CD4-positive, alpha-beta T cell treated with Interleukin-4 for 4 hours (primary cell): ENCODE measurements at places on chromosomes 3 and 15.
A peak's percentile ranks its signal among the peaks of the same experiment; 100 is the strongest.

- no peak for DNase-seq
Measured at GRCh38 chr3:131303848-131304247, 77.7 kb upstream of the NUDT16 start.

- no peak for DNase-seq
Measured at GRCh38 chr3:112394003-112394640, 61.2 kb downstream of the CD200 start.

GRCh38 chr3:48069339-48069738 lies 53.1 kb upstream of the MAP4 start:
- DNase-seq = no peak

DNA sequence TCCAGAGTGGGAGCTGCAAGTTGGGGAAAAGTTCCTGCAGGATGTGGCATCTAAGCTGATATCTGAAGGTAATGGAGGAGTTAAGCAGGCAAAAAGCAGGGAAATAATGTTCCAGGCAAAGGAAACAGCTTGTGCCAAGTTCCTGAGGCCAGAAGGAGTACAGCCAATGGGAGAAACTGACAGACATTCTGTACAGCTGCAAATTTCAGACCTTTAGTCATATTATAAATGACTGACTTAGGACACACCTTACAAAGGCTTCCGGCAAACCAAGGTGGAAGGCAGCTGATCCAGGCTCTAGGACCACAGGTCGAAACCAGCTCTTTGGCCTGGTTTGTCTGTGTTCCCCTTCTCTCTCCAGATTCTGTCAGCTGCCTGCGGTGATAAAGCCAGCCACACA lies 9.3 kb downstream of the WWTR1 start:
- no peak for DNase-seq

DNA sequence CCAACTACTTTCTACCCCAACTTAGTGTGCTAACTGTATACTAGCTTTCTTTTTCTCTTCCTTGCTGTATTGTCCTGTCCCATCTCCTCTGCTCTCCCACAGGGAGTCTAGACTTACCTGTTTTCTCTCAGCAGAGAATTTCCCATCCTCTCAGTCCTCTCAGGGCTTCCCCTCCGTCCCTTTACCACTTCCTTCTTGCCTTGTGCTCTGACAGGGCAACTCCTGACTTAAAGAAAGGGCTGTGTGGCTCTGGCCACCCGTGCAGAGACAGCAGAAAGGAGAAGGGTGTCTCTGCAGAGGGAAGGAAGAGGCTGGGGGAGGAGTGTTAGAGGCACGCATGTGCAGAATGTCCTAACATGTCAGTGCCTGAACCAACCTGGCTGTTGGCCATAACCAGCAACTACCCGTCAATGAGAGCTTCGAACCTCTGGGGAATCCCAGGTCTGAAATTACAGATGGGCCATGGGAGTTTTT lies at the start of gene GCSAM:
Gene GCSAM (minus strand): TSS at position 274 of the 474 bp plus-strand sequence. CDS start 128 bp downstream, at position 146.
- DNase-seq = peak; percentile 90

GRCh38 chr3:34235096-34235495 lies 436.7 kb downstream of the PDCD6IP start:
- DNase-seq = no peak

- peak; percentile 57 for DNase-seq
Measured at GRCh38 chr15:39774688-39775267, 7.9 kb downstream of the FSIP1 start.

DNA sequence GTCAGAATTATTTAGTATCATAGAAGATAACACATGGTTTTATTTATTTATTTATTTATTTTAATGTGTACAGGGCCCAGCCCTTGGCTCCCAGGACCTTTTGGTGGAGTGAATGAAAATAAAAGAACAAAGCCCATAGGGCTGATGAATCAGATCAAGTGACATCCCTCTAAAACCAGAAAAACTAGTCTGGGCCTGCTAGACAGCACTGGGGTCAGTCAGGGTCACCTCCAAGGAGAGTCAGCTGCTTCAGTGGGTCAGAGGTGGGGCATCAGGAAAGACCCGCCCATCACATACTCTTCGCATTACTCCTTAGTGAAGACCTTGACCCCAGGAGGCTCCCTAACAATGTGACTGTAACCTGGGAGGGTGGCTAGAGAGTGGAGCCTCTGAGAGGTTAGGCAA lies 12.8 kb downstream of the PPCDC start:
- DNase-seq = no peak

- no peak for DNase-seq
Measured at GRCh38 chr3:76293856-76294255, 508.5 kb upstream of the ZNF717 start.

DNA sequence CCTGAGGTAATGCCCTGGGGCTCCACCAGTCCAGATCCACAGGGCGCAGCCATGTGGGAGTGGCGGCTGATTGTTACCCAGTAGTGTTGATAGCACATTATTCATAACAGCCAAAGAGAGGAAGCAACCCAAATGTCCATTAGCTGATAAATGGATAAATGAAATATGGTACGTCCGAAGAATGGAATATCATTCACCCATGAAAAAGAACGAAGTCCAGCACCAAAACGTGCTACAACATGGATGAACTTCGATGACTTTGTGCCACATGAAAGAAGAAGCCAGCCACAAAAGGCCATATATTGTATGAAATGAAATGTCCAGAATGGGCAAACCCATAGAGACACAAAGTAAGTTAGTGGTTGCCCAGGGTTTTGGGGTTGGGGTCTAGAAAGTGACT lies 6.4 kb downstream of the SMAD6 start:
- no peak for DNase-seq

DNA sequence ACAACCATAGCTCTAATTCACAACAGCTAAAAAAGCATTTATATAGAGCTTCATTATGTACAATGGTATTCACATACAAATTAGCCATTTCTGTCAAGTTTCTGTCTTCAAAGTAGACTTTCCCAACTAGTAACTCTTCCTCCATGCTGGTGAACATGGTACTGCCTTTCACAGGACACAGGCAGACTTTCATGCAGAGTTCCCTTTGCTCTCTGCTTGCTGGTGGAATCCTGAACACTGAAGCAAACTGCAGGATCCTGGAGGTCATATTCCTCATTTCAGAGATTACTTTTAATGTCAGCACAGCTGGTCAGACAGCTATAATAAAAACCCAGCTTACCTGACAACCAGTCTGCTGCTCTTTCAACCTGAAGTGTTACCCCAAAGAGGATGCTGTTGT lies 53.6 kb downstream of the TASOR start:
- DNase-seq = no peak

DNA sequence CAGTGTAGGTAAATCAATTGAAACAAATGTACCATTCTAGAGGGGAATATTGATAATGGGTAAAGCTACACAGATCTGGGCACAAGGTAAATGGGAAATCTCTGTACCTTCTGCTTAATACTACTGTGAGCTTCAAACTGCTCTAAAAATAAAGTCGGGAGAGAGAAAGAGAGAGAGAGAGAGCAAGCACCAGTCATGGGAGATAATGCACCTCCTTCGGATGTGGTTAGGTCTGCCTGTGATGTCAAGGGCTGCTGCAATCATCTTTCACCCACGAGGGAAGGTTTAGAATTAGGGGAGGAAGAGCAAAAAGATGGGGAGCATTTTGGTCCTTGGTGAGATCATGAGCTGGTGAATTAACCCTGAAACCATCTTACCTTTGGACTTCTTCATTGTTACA lies 219.1 kb downstream of the ZNF385D start:
- DNase-seq = no peak

- no peak for DNase-seq
Measured at GRCh38 chr3:70829092-70829491, 516.7 kb upstream of the MDFIC2 start.

- DNase-seq = no peak
Measured at GRCh38 chr15:33516563-33516962, 205.8 kb downstream of the RYR3 start.

DNA sequence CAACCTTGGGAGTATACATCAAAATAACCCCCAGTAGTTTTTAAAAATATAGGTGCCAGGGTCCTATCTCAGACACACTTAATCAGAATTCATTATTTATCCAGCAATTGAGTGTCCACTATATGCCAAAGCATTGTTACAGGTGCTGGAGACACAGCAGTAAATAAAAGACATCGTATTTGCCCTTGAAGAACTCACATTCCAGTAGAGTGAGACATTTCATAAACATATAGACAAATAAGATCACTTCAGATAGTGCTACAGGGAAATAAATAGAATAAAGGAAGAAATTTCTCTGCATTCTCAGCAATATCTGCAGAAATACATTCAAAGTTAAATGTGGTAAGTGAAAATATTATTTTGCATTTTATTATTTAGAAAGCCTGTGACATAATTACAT lies 34.1 kb upstream of the ANKRD28 start:
- DNase-seq = no peak

- no peak for DNase-seq
Measured at GRCh38 chr3:20103731-20104130, 63.5 kb downstream of the KAT2B start.

- no peak for DNase-seq
Measured at GRCh38 chr3:123948449-123948848, 12.6 kb downstream of the CCDC14 start.

DNA sequence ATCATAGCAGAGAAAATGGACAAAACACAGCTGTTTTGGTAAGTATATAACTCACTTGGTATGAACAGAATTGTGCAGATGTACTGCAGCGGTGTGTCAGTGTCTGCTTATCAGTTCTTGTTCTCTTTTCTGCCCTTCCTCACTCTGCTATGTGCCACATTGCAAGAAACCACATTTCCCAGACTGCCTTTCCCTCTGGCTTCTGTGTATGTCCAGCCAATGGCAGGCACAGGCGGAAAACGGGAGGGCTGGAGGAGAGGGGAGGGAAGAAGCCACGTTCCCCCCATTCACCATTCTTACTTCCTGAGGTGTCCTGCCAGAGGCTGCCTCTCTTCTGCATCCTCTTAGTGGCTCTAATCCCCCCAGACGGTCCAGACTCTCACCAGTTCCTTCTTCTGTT lies 15.4 kb downstream of the HHLA2 start:
- DNase-seq = no peak

- DNase-seq = no peak
Measured at GRCh38 chr15:93213281-93213680, 124.3 kb upstream of the RGMA start.

- DNase-seq = no peak
Measured at GRCh38 chr3:183210341-183210740, 42.7 kb upstream of the B3GNT5 start.

- no peak for DNase-seq
Measured at GRCh38 chr3:103437883-103438282, 1003.1 kb downstream of the ZPLD1 start.

DNA sequence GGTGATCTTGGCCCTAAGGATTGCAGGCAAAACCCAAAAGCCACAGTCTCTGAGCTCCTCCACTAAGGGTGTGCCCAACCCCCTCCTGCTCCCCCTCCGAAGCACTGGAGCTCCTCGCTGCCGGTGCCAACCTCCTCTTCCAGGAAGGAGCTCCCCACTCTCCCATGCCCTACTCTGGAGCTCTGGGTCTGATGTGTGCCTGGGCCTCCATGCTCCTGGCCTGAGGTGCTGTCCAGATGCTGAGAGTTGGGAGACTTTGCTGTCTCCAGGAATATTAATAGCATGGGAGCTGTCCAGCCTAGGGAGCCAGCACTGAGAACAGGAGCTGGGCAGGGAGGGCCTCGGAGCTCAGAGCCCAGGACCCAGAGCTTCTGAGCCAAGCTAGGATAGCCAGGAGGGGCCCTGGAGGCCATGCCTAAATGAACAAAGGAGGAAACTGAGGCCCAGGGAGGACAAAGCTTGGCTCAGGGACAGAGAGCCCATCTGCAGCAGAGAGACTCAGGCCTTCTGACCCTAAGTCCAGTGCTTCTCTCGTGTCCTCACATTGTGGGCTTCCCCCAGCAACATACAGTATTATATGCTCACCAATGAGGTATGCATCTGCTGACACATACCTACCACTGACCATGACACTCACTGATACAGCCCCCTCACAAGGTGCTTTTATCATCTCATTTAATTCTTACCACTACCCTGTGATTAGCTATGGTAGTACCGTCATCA lies 36.9 kb upstream of the HERC1 start:
- no peak for DNase-seq

DNA sequence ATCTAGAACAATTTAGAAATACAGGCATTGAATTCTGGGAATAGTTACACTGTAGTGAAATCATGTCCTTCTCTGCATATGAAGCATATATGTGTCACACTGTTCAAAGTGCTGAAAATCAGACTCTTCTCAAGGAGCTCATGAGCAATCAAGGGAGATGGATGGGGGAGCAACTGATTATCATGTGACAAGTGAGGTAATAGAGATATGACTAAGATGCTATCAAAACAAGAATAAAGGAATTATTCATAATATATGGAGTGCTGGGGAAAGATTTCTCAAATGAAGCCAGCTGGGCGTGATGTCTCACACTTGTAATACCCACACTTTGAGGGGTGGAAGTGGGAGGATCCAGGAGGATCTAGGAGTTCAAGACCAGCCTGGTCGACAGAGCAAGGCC lies 74.9 kb upstream of the CHRNB4 start:
- no peak for DNase-seq

- no peak for DNase-seq
Measured at GRCh38 chr15:39364721-39365120, 216.2 kb upstream of the THBS1 start.

GRCh38 chr3:54120657-54121413 lies 1.5 kb upstream of the CACNA2D3 start:
- DNase-seq = no peak

DNA sequence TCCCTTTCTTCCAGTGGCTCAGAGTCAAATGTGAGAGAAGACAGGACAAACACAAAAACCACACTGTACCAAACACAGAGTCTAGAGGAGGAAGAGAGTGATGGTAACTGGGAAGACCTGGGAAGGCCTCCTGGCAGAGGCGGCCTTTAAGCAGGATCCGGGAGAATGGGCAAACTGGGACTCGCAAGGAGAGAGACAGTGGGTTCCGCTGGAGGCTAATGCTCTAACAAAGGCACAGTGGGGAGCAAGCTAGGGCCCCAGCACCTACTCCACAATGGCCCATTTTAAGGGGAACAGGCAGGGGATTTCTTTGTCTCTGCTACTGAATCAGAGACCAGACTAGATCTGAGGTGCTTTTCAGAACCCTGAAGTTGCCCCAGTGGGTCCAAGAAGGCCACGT lies 81.4 kb upstream of the HES1 start:
- no peak for DNase-seq

GRCh38 chr15:64247906-64248541 lies 85.2 kb upstream of the PPIB start:
- DNase-seq = peak; percentile 85

GRCh38 chr3:188342991-188343732 lies 189.2 kb downstream of the LPP start:
- DNase-seq = no peak

DNA sequence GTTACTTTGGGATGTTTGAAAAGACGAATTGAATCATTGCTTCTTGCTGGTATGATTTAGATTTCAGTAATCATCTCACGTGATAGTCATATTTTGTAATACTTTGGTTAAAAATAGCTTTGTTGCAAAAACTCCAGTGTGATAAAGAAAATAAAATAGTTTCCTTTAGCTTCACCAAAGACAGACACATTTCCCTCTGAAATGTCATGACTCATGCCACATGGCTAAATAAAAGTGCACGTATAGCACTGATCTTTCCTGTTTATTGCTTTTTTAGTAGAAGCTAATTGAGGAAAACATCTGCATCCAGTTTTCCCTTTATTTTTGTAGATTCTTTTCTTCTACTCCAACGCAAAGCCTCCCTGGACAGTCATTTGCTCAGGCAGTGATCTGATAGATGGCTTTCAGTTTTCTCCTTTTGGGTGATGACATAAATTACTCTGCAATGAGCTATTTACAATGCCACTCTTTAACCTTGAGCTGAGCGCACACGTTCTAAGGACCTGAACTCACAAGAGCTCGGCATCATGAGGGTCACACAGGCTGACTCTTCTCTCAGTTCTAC lies 84.9 kb downstream of the ARNT2 start:
- no peak for DNase-seq

GRCh38 chr3:23685541-23686258 lies 120.1 kb upstream of the UBE2E1 start:
- DNase-seq = no peak
